ENCODE measurements at places on chromosomes 3 and 15.

DNA sequence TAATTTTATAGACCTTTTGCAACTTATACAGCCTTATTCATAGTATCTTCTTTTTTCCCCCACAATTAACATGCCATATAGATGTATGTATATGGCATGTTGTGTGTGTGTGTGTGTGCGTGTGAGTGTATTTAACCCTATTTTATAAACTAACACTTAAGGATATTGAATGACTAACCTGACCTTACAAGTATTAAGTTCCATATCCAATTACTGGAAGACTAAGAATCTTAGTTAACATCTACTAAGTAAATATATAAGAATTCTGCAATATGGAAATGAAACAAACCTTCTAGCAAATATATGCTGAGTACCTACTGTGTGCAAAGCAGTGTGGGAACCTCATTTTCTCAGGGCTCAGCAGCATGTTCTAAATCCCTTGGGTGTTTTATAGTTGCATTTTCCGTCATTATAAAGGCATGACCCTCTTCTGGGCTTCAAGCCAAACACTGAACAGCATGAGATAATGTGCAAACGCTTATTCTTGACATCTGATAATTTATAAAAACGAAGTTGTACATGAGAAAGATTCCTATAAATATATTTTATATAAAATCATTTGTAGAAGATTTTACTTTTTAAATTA lies 105.5 kb downstream of the NLGN1 start:
- no peak for DNase-seq

GRCh38 chr3:95655363-95655986 lies 1158.9 kb upstream of the EPHA6 start:
- DNase-seq, result no peak

GRCh38 chr15:81071705-81072104 lies 62.4 kb upstream of the CFAP161 start:
- DNase-seq, result no peak

GRCh38 chr15:95946241-95946640 lies 384.3 kb upstream of the NR2F2 start:
- no peak for DNase-seq

- no peak for DNase-seq
Observed at GRCh38 chr3:182737825-182738224, 55.5 kb upstream of the ATP11B start.

GRCh38 chr15:29870495-29871151 lies 48.4 kb upstream of the TJP1 start:
- DNase-seq, result peak; percentile 41

- no peak for DNase-seq
Observed at GRCh38 chr3:132134611-132135010, 99.8 kb upstream of the CPNE4 start.

DNA sequence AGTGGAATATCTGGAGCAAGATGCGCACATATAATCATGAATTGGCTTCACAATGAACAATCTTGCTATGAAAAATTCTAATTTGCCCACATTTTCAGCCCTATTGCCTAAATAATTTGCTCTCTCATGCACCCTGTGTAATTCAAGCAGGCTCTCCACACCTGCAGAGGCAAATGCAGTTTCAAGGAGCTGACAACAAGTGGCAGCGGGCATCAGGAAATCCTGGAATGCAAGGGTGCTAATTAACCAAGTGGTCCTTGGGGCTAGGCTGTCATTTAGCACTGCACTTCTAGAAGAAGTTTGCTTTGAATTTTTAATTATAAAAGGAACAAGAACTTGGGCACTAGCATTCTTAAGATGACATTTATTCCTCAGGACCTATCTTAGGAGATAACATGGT lies 56.3 kb upstream of the ICE2 start:
- DNase-seq, result no peak

GRCh38 chr3:38743043-38743442 lies 73.0 kb downstream of the SCN10A start:
- DNase-seq, result no peak

DNA sequence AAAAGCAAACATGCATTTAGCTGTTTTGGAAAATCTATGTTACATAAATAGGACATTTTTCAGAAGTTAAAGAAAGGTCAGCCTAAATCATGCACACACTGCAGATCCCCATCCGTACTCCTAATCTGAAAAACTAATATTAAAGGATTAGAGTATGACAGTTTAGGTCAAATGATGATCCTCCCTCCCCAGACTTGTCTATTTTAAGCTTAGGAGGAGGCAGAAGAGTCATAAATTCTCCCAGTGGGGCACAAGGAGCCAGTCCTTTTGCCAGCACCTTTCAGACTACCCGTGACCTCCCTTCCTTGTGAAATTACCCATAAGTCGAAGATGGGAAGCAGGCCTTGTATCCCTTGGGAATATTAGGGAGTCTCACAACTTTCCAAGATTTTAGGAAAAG lies 78.0 kb downstream of the TGFBR2 start:
- DNase-seq, result no peak

GRCh38 chr3:157132341-157132740 lies 27.6 kb downstream of the CCNL1 start:
- DNase-seq, result no peak

Measured in SK-N-SH (cell line).